Cardiac septum (tissue), 1 donor: ENCODE measurements at places on chromosomes 6 and 20. TPM values are rescaled to one million over a fixed set of nuclear protein-coding genes. Genes with fewer than 3 reads are reported as not detected.
A peak's percentile ranks its signal among the peaks of the same experiment; 100 is the strongest.

Gene AHI1
- total RNA-seq, result 13.3 TPM

Gene ZBTB46
- total RNA-seq, result 17.4 TPM

Gene ADNP
- total RNA-seq, result 32.8 TPM

Gene LAMA5
- total RNA-seq, result 101 TPM

GRCh38 chr20:44123874-44124535 is 63.0 kb downstream of the JPH2 start:
- DNase-seq, result no peak

DNA sequence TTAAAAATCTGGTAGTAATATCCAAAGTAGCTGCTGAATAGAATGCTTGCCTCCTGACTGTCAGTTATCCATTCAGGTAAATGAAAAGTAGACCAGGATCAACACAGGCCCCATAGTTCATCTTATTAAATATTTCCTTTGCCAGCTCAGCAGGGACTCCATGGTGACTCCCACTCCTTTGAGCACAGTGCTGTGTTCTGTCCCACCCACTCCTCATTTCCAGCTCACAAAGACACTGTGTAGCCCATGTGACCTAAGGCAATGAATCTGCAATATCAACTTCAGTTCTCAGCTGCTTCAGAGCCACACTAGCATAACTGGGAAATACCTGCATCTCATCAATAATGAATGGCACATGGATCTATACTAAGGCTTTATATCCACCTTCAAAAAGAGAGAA is 189.5 kb upstream of the MANEA start:
- DNase-seq, result no peak

Gene SLC44A4
- total RNA-seq, result not detected

Gene EFHC1
- 6.2 TPM for total RNA-seq

Gene MTCH1
- total RNA-seq, result 139 TPM

GRCh38 chr6:33450434-33450833 is 3.9 kb upstream of the ZBTB9 start:
- no peak for DNase-seq

DNA sequence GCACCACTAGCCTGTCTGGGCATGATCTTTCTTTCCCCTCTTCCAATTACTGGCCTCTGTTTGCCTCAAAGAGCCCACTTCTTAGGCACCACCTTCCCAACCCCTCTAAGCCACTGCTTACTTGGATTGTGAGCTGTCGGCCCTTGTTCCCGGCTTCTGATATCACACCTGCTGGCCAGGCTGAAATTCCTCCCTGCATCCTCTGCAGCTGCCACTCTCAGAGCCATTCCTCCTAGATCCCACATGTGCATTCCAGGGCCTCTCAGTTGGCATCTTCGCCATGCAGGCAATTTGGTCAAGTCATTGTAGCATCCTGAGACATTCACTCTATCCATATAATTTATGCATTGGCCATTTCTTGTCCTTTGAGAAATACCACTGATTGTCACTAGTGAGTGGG is 135.9 kb downstream of the OLIG3 start:
- DNase-seq, result no peak

DNA sequence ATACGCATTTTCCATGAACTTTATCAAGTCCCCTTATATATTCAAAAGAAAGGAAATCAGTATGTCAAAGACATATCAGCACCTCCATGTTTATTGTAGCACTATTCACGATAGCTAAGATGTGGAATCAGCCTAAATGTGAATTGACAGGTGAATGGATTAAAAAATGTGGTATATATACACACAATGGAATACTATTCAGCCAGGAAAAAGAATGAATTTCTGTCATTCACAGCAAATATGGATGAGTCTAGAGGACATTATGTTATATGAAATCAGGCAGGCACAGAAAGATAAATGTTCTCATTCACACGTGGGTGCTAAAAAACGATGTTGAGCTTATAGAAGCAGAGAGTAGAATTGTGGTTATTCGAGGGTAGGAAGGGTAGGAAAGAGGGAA is 5.3 kb downstream of the FIG4 start:
- no peak for DNase-seq

DNA sequence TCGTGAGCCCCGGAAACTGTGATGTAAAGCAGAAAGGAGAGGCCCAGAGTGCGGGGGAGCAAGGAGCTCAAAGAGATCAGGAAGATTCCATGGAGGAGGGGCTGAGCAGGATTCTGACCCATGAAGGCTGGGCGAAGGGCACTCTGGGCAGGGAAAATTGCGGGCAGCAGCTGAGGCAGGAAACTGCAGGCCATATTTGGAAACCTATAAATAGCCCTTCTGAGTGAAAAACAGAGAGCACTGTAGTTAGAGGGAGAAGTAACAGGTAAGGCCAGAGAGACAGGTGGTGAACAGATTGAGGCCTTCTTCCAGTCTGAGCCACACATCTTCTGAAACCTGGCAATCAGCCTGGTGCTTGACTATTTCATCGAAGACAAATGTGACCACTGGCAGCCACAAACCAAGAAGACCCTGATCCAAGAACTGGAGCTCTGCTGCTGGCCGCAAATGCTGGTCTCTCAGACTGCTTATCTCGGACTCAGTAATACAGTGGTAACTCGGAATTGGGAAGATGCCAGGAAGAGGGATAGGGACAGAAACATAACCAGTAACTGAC is 14.1 kb upstream of the BEND3 start:
- peak; percentile 62 for DNase-seq

Gene SERINC3
- total RNA-seq, result 94.3 TPM

Gene SIRPD
- total RNA-seq, result not detected

- peak; percentile 91 for DNase-seq
Measured at GRCh38 chr6:30325873-30326525, 728 bp upstream of the TRIM39 start.

DNA sequence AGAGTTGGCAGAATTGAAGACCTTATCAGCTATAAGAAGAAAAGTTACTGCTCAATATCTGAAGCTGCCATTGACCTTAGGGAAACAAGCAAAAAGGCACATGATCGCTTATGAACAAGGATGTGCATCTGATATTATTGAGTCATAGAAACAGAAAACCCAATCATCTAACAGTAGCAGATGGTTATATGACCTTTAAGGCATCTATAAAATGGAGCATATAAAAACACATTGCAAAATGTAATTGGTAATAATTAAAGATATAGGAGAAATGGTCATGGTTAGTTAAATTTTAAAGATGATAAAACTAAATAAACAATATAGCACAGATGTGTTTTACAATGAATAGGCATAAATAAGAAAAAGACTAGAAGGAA is 260.1 kb upstream of the TAB2 start:
- no peak for DNase-seq

GRCh38 chr6:12007887-12008286 is 4.2 kb upstream of the HIVEP1 start:
- DNase-seq, result no peak

GRCh38 chr6:15386756-15387112 is 140.9 kb downstream of the JARID2 start:
- no peak for DNase-seq

DNA sequence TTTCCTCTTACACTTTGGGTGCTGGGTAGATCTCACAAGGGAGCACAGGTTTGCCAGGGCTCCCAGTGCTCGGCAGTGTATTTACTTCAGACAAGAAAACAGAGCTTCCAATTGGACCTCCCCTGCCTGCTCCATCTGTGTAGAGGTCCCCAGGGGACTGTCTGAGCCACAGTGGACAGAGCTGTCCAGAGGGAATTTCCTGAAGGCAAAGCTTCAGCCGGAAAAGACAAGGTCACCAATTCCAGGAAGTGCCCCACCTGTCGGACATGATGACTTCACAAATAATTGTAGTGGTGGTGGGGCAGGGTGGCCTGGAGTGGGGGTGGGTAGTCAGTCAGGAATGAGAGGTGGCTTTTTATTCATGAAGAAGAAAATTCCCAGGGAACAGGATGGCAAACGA is 18.6 kb downstream of the ADGRF5 start:
- no peak for DNase-seq

GRCh38 chr6:125611573-125612344 is 137.7 kb upstream of the HEY2 start:
- no peak for DNase-seq

GRCh38 chr6:6875818-6876470 is 231.8 kb upstream of the RREB1 start:
- no peak for DNase-seq

Gene RWDD1
- 52.9 TPM for total RNA-seq

DNA sequence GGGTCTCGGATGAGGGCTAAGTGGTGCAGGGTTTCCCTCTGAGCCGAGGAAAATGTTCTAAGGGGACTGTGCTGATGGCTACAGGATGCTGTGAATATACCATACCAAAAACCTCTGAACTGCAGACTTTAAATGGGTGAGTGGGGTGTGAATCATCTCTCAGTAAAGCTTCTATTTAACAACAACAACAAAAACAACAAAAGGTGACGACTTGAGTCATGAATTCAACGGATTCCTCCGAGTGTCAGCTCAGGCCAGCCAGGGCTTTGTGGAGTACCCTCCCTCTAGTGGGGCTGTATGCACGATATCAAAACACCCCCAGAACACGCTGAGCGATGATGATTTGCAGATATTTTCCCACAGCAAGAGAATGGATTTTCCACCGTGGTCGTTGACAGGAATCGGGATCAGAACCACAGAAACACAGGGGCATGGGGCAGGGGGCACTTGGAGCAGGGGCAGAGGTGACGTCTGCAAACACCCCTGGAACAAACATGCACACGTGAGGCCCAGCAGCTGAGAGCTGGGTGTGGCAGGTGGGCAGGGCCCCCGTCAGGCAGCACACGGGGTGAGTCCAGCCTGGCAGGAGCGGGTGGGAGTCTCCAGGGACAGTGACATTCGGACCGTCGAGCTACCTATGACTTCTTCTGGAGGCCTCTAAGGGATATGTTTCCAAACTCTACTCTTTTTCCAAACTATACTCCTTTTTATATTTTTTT is 38.6 kb downstream of the SLC2A4RG start:
- DNase-seq, result no peak

GRCh38 chr20:60057123-60057865 is 99.1 kb downstream of the CDH26 start:
- peak; percentile 85 for DNase-seq

Gene LINC00237
- not detected for total RNA-seq
